ENCODE measurements at places on chromosomes 2 and 18. TPM values are rescaled to one million over a fixed set of nuclear protein-coding genes. Genes with fewer than 3 reads are reported as not detected.

Gene MGAT4A
- 10.9 TPM for total RNA-seq

Gene NCKAP5
- under 0.01 TPM for total RNA-seq

GRCh38 chr2:179470089-179470488 lies 205.5 kb upstream of the SESTD1 start:
- no peak for DNase-seq

DNA sequence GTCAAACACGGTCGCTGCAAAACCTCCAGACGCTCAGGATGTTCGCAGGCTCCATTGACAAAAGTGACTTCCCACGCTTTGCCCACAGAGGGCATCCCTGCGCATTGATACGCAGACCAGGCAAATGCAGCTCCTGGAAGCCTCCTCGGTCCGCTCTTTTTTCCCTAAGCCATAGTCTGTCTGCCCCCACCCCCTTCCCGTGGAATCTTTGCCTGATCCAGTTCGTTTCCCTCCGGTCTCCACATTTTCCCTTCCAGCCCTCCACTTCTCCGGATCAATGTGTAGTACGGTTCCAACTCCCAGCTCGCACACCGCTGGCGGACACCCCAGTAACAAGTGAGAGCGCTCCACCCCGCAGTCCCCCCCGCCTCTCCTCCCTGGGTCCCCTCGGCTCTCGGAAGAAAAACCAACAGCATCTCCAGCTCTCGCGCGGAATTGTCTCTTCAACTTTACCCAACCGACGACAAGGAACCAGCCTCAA lies at the start of gene DCC:
DCC (plus strand) TSS at position 307 of the 481 bp plus-strand sequence. CDS start 591 bp downstream, outside the sequence.
- no peak for DNase-seq

DNA sequence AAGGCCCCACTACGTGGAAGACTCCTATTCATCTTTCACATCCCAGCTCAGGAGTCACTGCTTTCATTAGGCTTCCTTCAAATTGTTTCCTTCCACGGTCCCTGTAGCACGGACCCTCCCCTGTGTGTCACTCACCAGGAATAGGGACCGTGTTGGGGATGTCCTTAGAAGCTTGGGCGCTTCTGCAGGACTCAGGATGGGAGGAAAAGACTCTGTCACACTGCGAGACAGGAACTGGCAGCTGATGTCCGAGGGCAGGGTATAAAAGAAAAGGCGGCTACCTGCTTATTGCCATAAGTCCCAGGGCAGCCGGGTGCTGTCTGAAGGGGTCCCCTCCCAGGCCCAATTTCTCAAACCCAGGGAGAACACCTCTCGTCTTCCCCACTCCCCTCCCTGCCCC lies 79.1 kb downstream of the BCL2L11 start:
- no peak for DNase-seq

DNA sequence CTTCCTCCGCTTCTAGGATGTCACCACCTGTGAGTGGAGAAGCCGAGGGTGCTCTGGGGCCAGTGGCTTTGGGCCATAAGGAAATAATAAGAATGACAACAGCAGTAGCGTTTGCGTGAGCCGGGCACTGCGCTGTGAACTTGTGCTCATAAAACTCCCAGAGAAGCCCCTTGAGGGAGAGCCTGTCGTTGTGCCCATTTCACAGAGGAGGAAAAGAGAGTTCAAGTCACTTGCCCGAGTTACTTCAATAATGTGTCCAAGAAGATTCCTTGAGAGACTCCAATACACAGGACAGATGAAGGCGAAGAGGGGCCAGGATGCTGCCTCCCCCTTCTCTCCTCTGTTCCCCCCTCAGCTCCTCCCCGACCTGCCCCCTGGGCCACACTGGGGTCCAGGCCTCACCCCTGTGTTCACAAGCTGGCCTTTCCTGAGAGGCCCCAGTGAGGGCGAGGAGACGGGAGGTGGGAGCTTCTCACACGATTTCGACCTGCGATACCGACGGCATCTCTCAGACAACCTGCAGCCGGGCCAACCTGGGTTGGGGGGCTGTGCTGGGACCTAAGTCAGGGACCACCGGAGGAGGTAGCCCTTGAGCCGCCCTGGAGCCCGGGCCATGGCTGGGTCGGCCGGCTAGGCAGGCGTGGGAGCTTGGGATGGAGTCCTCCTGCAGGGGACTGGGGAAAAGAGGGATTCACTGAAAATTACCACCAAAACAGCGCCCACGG lies 53.5 kb upstream of the UBE2F start:
- DNase-seq = no peak

DNA sequence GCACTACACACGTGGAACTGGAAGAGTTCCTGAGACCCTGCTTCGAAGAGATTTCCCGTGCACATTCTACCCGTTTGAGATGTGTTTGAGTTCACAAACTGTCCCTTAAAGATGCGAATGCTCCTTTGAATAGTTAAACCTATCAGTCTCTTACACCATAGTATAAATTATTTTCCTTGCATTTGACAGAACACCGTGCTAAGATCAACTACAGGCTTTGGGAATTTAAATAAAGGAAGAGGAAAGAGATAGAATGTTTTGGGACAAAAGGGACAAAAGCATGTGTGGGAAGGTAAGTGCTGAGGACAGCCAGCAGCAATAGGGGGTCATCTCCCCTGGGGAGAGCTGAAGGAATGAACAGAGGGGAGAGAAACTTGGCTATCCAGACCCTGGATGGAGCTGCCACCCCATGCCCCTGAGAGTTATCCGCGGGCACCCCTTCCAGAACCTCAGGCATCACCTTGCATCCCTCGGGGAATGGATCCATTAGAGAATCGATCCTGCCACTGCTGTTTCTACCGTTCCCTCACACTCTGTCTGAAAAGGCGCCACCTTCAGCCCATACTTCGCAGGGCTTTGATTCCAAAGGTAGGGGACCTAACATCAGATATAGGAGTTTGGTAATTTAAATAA lies 888 bp upstream of the ADCY3 start:
- no peak for DNase-seq

Gene KCNG3
- total RNA-seq = not detected

Gene DSG1
- not detected for total RNA-seq

Gene RNU2-63P
- total RNA-seq = 70.8 TPM

DNA sequence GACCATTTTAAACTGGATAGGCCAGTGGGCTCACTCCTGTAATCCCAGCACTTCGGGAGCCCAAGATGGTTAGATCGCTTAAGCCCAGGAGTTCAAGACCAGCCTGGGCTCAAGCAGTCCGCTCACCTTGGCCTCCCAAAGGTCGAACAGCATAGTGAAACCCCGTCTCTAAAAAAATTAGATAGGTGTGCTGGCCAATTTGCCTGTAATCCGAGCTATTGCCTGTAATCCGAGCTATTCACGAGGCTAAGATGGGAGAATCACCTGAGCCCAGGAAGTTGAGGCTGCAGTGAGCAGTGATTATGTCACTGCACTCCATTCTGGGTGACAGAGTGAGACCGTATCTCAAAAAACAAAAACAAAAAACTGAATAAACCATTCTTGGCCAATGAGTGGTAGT lies 52.6 kb upstream of the EMILIN2 start:
- DNase-seq = no peak

Gene SERPINB13
- not detected for total RNA-seq

- no peak for DNase-seq
These were observed 230.5 kb downstream of the ZNF521 start for GRCh38 chr18:25121442-25121841.

DNA sequence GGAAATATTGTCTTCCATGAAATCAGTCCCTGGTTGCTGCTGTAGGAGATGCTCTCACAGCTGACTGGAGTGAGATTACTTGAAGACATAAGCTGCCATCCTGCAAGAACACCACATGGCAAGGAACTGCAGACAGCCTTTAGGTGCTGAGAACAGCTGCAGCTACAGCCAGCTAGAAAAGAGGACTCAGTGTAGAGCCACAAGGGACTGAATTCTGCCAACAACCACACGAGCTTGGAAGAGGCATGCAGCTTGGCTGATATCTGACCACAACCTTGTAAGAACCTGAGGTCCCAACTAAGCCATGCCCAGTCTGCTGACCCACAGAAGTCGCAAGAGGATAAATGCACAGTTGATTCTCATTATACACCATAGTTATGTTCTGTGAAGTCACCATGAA lies 181.8 kb upstream of the ARL4C start:
- DNase-seq = no peak

DNA sequence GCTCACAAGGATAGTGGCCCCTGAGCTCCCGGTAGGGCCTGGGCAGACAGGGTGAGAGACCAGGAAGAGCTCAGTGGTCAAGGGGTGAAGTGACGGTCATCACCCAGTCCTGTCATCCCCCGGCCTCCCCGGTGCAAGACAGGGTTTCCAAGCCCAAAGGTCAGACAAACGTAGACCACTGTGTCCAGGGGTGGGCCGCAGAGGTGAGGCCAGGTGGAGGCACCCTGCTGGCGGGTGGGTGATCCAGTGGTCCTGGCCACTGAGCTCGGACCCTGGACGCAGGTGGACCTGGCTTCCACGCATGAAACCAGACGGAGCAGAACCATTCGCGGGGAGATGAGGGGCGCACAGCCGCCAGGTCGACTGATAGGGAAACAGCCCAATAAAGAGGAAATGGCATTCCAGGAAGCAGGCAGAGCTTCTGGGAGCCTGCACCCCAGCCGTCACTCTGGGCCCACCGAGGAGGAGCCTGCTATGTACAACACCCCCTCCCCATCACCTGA lies 14.4 kb upstream of the SNED1 start:
- no peak for DNase-seq

DNA sequence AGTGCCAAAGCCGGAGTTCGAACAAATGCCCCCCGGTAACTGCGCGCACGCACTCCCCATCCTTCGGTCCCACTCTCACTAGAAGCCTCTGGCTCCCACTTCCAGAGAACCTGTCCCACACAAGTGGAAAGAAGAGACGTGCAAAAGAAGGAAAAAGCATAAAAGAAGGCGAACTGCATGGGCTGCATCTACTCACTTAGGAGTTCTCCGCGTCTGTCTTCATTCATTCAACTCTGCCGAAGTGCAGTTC lies 312 bp downstream of the NR4A2 start:
- no peak for DNase-seq

DNA sequence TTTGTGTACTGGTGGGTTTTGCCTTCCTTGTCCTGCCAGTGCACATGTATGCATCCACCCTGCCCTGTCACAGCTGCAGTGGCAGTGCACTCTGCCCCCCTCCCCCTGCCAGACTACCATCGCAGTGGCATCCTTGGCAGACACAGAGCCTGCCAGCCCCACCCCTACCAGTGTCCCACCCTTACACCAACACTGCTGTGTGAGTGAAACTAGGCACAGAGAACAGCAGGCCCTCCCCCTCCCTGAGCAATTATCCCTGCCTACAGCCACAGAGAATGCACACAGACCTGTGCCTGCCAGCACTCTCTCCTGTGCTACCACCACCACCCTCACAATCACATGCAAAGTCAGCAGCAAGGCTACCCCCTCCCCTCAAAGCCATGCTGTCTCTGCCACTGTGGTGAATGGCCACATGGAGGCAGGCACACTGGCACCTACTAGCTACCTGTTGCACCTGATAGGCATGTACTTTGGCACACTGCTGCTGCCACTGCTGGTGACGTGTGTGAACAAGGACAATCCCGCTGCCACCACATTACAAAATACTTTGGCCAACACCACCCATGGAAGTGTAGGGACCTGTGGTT lies 239.8 kb downstream of the CALCRL start:
- DNase-seq = no peak

Gene EPHA4
- total RNA-seq = 2.2 TPM

Gene BOLL
- not detected for total RNA-seq

DNA sequence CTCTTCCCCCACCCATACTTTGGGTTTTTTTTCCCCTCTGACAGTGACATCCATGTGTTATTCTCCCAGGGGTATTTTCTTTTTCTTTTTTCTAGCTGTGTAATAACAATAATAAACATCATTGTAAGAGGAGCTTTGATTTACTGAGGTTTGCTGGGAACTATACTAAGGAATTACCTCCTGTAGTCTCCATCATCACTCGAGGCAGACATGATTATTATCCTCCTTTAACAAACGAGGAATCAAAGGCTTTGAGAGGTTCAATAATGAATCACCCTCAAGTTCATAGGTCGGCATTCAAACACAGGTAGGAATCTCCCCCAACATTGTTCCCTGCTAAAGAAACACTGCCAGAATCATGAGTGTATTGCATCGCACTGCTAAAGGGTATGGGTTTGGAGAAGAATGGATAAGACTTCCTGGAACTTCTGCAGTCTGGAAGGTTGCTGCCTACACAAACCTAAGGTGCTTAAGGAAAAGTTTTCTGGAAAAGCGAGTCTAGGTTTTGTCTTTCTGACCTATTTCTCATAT lies 260.2 kb upstream of the SESTD1 start:
- DNase-seq = no peak

GRCh38 chr2:241880311-241881073 lies 11.0 kb downstream of the RTP5 start:
- no peak for DNase-seq

Gene UGT1A5
- total RNA-seq = not detected

Gene ALKAL2
- total RNA-seq = not detected

Gene TPO
- total RNA-seq = not detected

GRCh38 chr18:3872641-3873040 lies 422.7 kb downstream of the TGIF1 start:
- DNase-seq = no peak

GRCh38 chr2:64106481-64106880 lies 37.7 kb downstream of the PELI1 start:
- DNase-seq = no peak

DNA sequence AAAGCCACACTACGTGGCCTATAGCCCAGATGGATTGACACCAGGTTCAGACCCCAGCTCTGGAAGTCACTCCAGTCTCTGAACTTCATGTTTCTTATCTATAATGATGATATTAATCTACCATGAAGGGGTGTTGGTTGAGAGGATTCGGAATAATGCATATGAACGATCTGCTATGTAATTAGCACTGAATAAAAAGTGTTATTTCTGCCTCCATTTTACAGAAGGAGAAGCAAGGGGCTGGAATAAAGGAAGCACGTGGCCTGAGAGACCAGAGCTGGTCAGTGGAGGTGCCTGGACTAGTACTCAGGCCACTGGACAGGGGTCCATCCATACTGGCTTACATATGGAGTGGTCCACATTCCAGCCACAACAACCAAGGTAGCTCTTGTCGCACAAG lies 166.5 kb upstream of the MYCN start:
- no peak for DNase-seq

Gene GPBAR1
- total RNA-seq = not detected

Gene OTOF
- total RNA-seq = 8.1 TPM

Gene FAM110C
- under 0.01 TPM for total RNA-seq

DNA sequence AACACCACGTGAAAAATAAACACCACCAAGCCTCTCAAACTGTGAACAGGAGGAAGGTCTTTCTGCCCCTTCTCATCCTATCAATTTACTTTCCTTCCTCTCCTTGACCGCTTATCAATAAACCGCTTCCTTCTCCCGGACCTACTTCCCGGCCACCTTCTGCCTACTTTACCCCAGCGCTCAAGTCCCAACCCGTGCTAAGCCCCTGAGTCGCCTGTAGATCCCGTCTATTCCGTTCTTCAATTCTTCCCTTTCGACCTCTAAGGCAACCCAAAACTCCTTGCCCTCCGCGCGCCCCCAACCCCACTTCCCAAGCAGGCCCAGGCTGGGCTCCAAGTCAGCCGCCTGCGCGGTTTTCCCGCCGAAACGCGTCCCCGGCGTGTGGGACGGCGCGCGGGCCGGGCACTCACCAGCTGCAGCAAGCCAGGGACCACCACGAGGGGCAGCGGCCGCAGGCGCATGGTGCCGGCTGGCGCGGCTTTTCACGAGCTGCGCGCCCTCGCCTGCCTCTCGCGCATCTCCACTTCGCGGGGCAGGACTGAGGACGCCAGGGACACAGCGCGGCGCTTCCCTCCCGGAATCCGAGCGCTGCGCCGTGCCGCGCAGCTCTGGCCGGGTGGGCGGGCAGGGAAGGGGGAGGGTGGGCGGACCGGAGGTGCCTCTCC lies at the start of gene NXPH2:
NXPH2 (minus strand) TSS at position 610 of the 665 bp plus-strand sequence; CDS start at position 461, 149 bp downstream.
- no peak for DNase-seq

Data from lung microvascular endothelial cell (primary cell).